Stimulated activated CD4-positive, alpha-beta T cell treated with anti-CD3 and anti-CD28 coated beads, TNF-alpha, amount 100 ng/mL, for 1 hour (primary cell): ENCODE measurements at places on chromosomes 4 and X.

- no peak for DNase-seq
Measured at GRCh38 chrX:78708262-78708661, 39.3 kb upstream of the LPAR4 start.

- DNase-seq: no peak
Measured at GRCh38 chrX:130079824-130080406, 30.4 kb downstream of the ELF4 start.

DNA sequence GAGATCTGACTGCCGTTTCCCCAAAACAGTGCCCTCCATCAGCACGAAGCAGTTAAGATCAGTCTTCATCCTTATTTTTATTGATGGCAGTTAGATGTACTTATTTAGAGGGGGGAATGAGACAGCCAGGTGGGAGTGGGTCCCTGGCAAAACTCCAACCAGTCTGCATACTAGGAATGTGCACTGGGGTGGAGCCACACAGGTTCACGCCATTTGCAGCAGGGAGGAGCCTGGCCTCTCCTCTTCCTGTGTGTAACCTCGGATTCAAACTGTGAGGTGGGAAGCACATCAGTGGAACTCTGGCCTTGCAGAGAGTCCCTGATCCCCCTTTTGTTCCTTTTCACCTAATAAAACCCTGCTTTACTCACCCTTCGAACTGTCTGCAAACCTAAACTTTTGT, 987.7 kb upstream of the GRIA3 start:
- DNase-seq: no peak

DNA sequence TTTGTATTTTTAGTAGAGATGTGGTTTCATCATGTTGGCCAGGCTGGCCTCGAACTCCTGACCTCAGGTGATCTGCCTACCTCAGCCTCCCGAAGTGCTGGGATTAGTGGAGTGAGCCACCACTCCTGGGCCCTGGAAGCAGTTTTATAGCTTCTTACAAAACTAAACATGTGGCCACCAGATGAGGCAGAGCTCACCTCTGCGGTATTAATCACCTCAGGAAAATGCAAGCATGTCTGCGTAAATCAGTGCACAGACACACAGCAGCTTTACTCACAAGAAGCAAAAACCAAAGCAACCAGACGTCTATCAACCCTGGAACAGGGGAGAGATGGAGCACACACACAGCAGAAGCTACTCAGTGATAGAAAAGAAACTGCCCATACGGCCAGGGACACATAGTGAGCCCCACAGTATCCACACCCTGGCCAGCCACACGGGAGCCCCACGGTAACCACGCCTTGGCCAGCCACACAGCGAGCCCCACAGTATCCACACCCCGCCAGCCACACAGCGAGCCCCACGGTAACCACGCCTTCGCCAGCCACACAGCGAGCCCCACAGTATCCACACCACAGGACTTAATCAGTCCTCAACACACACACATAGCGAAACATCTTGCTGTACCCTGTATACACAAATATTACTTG, 30.2 kb downstream of the PPP2R3B start:
- no peak for DNase-seq

GRCh38 chr4:100431416-100431815, 86.4 kb downstream of the EMCN start:
- no peak for DNase-seq

DNA sequence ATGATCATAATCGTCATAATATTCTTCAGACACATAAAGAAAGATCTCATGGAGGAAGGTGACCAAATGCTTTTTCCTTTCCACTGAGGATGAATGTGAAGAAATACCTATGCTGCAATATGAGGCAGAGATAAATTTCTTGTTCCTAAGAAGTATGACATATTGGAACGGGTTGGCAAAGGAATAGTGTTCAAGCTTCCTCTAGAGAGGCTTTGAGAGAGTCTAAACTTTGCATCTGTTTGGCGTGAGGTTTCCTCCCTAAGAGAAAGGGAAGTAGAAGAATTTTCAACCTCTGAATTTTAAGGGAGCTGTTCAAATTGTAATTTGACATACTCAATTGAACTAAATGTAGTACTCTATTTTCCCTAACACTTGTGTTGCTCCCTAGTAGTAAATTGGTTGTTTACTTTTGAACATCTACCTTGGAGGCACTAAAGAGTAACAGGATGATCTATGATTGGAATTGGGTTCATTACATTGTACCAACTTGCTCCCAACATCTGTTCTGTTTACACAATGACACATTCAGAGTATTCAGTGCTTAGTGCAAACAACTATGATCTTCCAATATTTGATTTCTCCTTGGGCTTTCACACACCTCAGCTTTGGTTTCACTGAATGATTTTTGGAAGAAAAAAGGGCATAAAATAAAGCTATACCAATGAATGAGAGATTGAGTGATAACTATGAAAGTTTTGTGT, 122.0 kb downstream of the CORIN start:
- DNase-seq: no peak

- DNase-seq: no peak
Measured at GRCh38 chr4:142955501-142955900, 109.4 kb upstream of the INPP4B start.

GRCh38 chrX:63917296-63917695, 132.3 kb upstream of the ARHGEF9 start:
- DNase-seq: no peak
